Fibroblast of gingiva (primary cell): ENCODE measurements at places on chromosomes 5 and 9.

DNA sequence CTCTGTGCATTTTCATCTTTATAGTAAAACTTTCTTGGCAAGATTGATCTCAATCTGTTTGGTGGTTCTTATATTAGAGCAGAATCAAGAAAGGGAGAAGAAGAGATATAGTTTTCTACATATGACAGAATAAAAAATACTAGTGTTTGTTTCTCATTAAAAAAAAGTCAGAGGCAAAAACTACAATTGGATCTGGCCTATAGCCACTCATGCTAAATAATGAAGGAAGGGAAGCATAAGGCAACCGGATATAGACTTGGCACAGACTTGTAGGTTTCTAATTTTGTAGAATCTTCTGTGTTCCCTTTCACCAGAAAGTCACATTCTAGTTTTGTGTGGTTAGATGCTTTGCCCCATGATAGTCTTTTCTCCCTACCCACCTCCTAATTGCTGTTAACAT, 306.2 kb downstream of the PIK3R1 start:
- DNase-seq, result no peak

GRCh38 chr9:81397481-81398381, 291.6 kb downstream of the TLE1 start:
- DNase-seq, result no peak

GRCh38 chr5:69374911-69375446, 5.4 kb downstream of the RAD17 start:
- DNase-seq, result no peak

DNA sequence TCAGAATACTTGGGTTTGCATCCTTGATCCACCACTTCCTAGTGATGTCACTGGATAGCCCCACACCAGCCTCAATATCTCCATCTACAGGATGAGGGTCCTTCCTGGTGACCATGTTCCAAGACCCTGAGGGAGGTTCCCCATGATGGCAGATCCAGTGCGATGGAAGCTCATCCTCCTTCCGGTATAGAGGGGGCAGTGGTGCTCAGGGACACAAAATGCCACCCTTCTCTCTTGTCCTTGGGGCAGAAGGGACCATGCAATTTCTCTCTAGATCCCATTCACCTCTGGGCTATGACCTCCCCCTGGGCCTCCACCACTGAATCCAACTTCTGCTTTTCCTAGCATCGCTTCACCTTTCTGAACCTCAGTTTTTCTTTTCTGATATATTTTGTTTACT, 5.4 kb upstream of the SLC25A51 start:
- DNase-seq, result no peak

GRCh38 chr5:74736759-74737158, 30.2 kb downstream of the GFM2 start:
- DNase-seq, result no peak

GRCh38 chr5:67308988-67309688, 112.5 kb upstream of the CD180 start:
- DNase-seq, result no peak

GRCh38 chr5:141326088-141326854, 4.0 kb upstream of the PCDHGA1 start:
- DNase-seq, result peak; percentile 70

DNA sequence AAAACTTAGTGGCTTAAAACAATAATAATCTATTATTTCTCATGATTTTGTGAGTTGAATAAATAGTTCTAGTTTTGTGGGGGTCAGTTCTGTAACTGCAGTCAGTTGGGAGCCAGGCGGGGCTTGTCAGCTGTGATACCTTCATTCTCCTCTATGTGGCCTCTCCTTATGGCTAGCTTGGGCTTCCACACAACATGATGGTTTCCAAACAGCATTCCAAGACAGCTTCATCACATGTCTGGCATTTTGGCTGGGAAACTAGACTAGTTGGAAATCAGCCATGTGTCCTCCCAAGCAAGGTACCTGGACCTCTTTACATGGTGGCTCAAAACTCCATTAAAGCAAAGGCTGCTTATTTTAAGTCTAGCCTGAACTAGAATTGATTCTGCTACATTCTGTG, 61.4 kb upstream of the RANBP3L start:
- DNase-seq, result no peak

- DNase-seq, result no peak
Measured at GRCh38 chr5:23072179-23072578, 219.0 kb upstream of the CDH12 start.

DNA sequence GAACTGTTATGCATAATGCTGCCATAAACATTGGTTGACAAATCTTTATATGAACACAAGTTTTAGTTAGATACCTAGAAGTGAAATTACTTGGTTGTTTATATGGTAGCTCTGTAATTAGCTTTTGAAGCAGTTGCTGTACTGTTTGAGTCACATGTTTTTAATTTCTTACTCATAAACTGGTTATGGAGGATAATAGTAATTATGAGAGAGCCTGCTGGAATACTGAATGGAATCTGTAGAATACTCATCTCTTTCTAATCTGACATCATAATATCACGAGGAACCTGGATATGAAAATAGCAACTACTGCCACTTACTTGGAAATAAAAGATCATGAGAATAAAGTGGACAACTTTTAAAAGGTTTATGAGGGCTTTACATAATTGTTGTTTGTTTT, 509.2 kb downstream of the CETN3 start:
- no peak for DNase-seq

GRCh38 chr5:137575847-137576246, 76.7 kb upstream of the SPOCK1 start:
- no peak for DNase-seq

GRCh38 chr5:149261246-149261645, 10.4 kb upstream of the AFAP1L1 start:
- no peak for DNase-seq
